Ovary (tissue), 10 donors: ENCODE measurements at places on chromosomes 5 and 9. TPM values are rescaled to one million over a fixed set of nuclear protein-coding genes. Genes with fewer than 3 reads are reported as not detected.

SNCB gene
- 0.13 TPM for polyA plus RNA-seq

GRCh38 chr5:56037531-56038010, 42.8 kb upstream of the IL6ST start:
- no peak for DNase-seq

DNA sequence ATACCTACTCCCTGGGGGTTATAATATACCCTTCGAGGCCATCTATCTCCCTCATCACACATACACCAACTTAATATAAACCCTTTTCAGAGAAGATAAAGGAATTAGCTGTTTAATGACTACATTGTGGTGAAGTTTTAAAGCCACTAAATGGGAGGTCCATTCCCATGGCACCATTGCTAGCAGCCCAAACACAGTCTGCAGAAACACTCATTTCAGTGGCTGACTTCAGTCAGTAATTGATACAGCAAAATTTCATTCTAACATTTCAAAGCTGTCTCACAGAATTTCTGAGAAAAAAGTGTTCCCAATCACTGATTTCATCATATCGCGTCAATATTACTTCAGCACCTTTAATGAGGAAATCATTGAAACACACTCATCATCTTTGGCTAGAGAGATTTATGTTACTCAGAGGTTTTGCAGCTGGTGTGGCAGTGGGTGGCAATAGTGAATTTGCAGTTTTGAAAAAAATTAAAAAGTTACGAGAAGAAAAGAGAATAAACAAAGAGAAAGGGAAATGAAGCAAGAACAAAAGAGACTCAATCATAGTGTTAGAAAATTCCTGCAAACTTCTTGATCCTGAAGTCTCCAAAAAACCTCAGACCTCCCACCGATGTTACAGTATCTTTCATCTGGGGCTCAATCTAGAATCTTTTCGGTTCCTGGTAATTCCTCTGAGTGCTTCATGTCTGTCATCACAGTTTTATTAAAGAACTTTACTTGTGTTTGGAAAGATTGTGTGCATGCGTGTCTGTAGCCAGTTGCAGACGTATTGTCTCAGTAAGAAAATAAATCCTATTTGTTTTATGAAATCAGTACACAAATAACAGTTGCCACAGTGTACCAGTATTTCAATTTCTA, 105.0 kb downstream of the ERCC6L2 start:
- no peak for DNase-seq

DNA sequence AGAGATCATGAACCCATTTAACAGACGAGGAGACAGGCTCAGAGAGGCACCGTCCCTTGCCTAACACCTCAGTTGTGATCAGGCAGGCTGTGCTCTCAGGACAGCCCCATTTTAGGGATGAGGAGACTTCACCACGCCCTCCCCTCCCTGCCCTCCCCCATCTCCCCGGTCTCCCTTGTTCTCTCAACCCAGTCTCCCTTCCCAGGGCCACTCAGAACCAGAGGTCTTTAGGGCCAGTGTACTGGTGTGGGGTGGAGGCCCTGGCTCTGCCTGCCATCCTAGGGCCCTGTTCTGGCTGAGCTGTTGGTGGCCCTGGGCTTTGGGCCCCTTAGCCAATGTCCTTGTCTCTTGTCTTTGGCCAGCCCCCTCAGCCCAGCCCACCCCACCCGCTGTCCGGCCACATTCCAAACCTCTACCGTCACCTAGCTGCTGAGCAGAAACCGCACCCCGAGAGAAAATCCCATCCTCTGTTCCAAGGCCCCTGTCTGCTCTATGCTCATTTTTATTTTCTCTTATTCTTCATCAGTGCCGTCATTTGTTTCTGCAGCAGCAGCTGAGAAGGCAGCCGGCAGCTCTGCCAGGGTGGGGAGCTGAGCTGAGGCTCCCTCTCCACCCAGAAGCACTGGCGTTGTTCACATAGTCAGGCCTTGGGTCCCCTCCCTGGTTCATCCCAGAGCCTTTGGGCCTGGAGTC, 33.9 kb downstream of the OLFML2A start:
- no peak for DNase-seq

DNA sequence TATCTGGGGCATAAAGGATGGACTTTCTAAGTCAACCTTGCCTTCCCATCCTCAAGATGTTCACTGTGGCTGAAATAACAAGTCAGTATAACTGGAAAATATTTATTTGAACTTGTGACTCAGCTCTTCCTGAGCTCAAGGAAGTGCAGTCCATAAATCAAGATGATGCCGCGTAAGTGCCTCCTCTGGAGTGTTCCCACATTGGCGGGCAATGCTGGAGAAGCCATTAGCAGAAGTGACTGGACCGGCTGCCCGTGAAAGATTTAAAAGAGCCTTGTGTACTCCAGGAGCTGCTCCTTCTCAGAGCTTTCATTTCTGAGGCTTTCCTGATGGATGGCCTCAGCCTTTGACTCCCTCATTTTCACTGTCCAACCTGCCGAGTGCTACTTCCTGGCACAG, 17.4 kb downstream of the TMOD1 start:
- DNase-seq: peak; percentile 70

DNA sequence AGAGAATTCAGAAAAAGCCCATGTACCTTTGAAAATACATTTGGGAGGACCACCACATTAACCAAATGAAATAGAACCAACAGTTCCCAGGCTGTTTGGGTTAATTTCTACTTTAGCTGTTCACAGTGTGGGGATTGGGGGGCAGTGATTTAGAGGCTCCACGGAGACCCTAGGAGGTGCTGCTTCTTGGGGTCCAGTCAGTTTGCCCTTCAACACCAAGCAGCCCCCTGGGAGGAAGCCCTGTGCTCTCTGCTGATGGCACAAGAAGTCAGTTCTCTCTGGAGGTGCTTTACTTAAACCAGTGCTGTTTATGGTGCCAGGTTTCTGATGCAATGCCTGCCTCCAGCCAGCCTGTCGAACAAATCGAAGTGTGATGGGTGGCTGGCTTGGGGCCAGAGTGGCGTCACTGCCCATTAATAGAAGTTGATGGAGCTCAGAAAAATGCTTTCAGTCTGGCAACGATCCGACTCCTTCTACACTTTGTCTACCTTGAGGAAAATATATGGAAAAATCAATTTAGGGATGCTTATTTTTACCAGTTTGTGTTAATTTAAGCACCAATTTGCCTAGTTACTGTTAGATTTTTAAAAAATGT, 134.0 kb downstream of the SNX18 start:
- DNase-seq: peak; percentile 65

DNA sequence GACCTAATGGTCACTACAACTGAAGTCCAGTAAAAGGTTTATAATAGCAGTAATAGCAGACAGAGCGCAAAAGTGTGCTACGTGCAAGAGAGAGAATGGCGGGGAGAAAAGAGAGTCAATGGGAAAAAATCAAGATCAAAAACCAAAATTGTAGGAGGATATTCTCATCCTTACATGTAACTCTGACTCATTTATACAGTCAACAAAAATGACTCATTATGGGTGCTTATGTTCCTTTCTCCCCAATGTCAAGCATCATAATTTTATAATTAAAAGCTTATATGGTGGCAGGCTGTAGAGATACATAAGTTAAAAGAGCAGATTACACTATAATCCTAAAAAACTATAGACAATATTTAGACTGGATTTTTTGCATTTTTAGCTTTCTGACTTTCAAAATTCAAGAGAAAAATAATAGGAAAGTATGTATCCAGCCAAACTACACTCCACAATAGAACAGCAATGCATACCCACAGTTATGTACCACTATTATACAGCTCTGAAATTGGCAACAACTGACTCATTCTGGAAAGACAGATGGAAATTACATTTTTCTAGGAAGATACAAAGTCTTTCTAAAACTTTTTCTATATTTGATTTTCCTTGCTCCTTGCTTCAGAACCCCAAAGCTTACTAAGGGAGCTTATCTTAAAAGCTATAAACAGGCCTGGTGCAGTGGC, 78.4 kb downstream of the PLPP1 start:
- no peak for DNase-seq

GALNT12 gene
- 0.51 TPM for polyA plus RNA-seq

GRCh38 chr9:35687972-35688557, 1.7 kb downstream of the TPM2 start:
- no peak for DNase-seq

GRCh38 chr5:120605325-120606079, 141.4 kb downstream of the PRR16 start:
- no peak for DNase-seq

GRCh38 chr5:152641970-152642805, 237.1 kb upstream of the NMUR2 start:
- DNase-seq: no peak

DNA sequence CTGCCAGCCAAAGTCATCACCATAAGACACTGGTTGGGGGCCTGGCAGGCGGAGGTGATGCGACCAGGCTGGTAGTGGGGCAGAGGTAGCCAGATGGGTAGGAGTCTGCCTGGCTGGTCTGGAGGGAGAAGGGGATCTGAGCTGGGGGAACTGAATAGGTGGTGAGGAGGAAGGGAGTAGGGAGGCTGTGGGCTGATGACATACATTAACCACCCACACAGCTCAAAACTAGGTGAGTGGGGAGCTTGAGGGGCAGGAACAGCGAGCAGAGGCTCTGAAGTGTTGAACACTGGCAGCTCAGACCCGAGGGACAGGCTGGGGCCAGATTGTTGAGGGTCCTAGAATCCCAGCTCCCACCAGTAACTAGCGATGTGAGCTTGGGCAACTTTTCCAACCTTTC, 81.0 kb downstream of the DAB2IP start:
- DNase-seq: no peak

GRCh38 chr5:75756211-75756610, 39.0 kb upstream of the POC5 start:
- no peak for DNase-seq

- no peak for DNase-seq
These were observed 35.7 kb upstream of the EGFL7 start for GRCh38 chr9:136626740-136627642.

DNA sequence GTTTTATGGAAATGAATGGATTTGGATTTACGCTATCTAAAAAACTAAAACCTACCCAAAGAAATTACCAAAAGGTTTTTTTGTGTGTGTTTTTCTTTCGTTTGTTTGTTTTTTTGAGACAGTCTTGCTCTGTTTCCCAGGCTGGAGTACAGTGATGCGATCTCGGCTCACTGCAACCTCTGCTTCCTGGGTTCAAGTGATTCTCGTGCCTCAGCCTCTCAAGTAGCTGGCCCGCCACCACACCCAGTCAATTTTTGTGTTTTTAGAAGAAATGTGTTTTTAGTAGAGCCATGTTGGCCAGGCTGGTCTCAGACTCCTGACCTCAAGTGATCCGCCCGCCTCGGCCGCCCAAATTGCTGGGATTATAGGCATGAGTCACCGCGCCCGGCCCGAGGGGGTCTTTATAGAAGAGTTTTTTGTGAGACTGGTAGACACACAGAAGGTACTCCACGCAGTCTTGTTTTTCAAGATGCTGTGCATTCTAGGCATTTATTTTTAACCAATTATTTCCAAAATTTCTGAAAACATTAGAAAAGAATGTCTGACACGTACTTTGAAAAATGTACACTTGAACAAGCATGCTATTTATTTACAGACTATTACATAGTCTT, 75.7 kb downstream of the NR6A1 start:
- DNase-seq: no peak

IDNK gene
- 9.0 TPM for polyA plus RNA-seq

DNA sequence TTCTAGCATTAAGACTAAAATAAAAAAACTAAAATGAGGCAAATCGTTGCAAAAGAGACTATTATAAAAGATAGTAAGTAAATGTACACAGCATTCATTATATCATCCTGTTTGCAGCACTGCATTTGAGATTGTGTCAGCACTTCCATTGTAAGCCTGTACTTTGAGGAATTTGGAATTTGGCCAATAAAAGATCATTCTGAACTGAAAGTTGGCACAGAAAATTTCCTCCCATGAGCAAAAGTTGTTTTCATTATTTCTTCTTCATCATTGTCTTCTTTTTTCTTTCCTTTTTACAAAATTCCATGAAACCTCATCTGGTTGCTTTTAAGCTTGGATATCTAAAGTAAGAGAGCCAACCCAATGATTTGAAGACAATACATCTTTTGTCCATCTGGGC, 199.3 kb upstream of the ADAMTSL1 start:
- DNase-seq: no peak

PHF2 gene
- polyA plus RNA-seq: 29.7 TPM

GRCh38 chr5:98794414-98795080, 21.1 kb downstream of the RGMB start:
- no peak for DNase-seq

GRCh38 chr9:94068257-94068656, 16.0 kb upstream of the PTPDC1 start:
- DNase-seq: no peak

KIF4B gene
- polyA plus RNA-seq: not detected

- DNase-seq: peak; percentile 99
These were observed at the start of gene CAMLG for GRCh38 chr5:134738133-134738962. Gene CAMLG, plus strand, starts transcription at chr5:134738548. Its CDS starts 73 bp downstream, at chr5:134738621.

GRCh38 chr5:92145852-92146251, 762.7 kb upstream of the ARRDC3 start:
- DNase-seq: no peak

GRCh38 chr9:127903557-127904475, 4.4 kb upstream of the ST6GALNAC6 start:
- peak; percentile 75 for DNase-seq

GRCh38 chr9:17627641-17628040, 48.8 kb downstream of the SH3GL2 start:
- no peak for DNase-seq

GRCh38 chr5:86532429-86532828, 85.3 kb upstream of the COX7C start:
- no peak for DNase-seq

- DNase-seq: no peak
These were observed 3.1 kb downstream of the TBC1D9B start for GRCh38 chr5:179904463-179905160.

DMGDH gene
- polyA plus RNA-seq: 5.8 TPM

GRCh38 chr5:175275097-175275496, 168.9 kb downstream of the DRD1 start:
- no peak for DNase-seq
